A549 treated with CpdA at 1 μM for 4 hours (cell line): ENCODE measurements at places on chromosomes 5 and 9. TPM values are rescaled to one million over a fixed set of nuclear protein-coding genes. Genes with fewer than 3 reads are reported as not detected.

The PGM5 gene
- not detected in 5 replicates for total RNA-seq

The PAEP gene
- 0.14 to 0.27 TPM (median 0.21 TPM) in 3 of 5 replicates, not detected in the others for total RNA-seq

The RNF20 gene
- 20.9 to 28.0 TPM (median 23.1 TPM) in 5 replicates for total RNA-seq

The MEIKIN gene
- total RNA-seq, result not detected in 5 replicates

The HAPLN1 gene
- total RNA-seq, result not detected in 5 replicates
